Cortex of kidney (tissue), 1 donor: ENCODE measurements at places on chromosomes 7 and 10.

- DNase-seq: no peak
These were observed 42.7 kb downstream of the PRR15 start for GRCh38 chr7:29606287-29606721.

- DNase-seq: no peak
These were observed 55.9 kb upstream of the ADRB1 start for GRCh38 chr10:113987805-113988204.

DNA sequence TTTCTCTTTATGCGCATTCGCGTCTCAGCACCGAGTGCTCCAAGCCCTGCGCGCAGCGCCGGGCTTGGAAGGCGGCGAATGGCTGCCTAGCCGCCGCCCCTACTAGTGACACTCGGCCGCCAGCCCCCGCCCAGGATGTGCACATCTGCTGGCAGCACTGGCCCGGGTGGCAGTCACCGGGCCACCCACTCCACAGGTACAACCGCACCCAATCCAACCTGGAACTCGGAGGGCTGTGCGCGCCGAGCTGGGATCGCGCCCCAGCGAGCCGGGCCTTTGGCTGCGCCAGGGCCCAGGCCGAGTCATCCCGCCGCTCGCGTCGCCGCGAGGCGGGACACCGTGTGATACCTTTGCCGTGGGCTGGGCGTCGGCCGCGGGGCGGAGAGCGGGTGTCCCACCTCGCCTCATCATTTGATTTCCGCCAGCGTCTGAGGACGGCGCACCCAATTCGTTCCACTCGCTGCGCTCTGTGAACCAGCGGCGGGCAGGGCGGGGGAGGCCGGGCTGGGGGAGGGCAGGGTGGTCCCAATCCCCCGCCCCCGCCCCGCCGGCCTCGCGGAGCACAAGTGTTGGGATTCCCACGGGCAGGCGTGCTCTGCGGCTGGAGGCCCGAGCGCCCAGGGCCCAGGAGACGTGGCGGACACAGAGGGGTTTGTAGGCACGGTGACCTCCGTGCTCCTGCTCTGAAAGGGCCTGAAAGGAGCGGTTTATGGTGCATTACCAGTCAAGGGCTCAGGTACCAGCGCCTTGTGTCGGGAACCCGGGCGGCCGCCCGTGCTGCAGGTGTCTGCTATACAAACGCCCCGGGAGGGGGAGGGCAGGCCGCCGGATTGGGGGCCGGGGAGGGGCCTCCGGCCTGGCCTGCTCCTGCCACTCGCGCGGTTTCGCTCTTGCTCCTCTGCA is 17.8 kb upstream of the PTF1A start:
- no peak for DNase-seq

DNA sequence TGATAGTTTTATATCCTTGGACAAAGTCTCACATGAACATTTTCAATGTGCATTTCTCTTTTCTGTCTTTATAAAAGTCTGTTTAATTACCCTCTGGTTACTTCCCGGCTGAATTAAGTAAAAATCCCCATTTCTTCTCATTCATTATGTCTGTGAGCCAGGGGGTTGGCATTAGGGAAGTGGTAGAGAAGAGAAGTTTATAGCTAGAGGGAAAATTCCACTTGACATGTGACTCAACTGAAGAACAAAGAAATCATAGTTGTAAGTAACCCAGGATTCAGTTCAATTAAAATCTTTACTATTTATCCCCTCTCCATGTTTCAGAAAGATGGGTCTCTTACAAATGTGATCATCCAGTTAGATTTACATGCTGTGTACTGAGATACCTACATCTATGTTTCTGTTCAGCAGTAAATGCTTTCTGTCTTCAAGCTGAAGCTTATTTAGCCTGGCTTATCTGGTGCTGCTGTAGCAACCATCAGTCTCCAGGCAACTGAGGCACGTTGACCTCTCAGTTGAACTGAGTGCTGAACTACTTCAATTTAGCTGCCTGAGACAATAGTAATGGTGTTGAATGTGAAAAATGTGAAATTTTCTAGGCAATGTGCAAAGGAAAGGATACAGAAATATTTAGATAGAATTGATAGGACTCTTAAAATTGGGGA is 181.6 kb downstream of the MLLT10 start:
- DNase-seq: no peak

- no peak for DNase-seq
These were observed 10.6 kb downstream of the FAS start for GRCh38 chr10:89001024-89001728.

DNA sequence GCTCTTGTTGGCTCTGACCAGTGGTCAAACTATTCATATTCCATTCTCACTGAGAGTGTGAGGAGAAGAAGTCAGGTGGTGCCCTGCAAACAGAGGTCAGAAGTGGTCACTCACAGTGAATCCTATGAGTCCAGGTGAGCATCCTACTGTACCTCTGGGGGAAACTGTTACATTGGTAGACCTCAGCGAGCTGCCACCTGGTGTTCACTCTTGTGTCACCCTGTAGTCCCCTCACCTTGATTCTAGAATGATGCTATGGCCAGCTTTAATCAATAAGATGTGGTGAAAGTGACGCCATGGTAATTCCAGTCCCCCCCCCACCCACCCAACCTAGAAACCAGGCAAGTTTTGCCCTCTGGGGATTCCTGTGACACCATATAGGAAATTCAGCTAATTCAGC is 1.2 kb upstream of the AMPH start:
- no peak for DNase-seq

DNA sequence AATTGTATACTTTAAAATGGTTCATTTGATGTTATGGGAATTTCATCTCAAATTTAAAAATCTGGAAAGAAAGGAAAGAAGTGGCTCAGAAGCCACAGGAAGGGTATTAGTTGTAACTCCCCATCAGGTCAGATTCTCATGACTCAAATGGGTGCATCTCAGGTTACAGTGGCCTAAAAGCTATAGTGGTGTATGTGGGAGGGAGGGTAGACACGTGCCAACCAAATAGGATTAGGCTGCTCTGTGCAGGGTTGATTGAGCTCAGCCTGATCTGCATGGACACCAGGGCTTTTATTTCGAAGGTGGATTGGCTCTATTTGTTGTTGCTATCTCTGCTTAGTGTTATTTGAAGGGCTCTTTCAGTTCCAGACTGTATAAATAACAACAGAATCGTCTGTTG is 121.5 kb upstream of the PRR15 start:
- DNase-seq: no peak

DNA sequence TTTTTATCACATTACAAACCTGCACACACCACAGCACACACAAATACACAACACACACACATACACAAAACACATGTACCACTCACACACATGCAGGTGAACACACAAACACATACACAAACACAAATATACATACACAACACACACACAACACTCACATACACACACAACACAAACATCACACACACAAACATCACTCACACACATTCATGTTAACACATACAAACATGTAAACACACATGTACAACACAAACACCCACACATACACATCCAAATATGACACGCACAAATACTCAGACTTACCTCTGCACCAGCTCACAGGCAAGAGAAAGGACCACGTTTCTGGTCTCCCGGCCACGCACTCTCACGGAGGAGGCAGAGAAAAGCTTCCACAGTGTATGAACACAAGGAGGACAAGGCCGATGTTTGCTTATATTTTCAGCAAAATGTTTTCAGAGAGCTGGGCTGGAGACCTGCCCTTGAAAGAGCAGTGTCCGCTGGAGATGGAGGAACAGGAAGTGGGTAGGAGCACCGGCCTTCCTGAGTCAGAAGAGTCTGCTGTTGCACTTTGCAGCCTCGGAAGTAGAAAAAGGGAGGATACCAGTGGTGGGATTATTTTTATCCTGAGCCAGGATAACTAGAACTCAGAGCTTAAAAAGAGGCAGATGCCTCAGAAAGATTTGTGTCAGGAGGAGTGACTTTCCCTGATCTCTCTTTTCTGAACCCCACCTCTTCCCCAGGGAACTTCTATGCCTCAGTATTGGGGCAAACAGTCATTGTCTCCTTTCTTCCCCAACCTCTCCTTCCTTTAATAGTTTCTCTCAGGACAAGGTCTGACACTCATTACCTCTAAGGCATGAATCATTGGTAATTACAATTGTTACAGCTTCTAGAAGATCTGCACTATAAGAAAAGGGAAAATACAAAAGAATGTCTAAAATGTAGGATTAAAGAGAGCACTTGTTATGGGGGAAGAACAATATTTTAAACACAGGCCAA is at the start of gene GIMAP6:
Gene GIMAP6, minus strand, starts transcription at position 520 of the 999 bp plus-strand sequence. CDS start 2,243 bp downstream, outside the sequence.
- DNase-seq: no peak

- no peak for DNase-seq
These were observed 146.9 kb downstream of the TPST1 start for GRCh38 chr7:66352071-66352470.

- DNase-seq: no peak
These were observed 36.0 kb upstream of the CUX1 start for GRCh38 chr7:101781439-101781838.

DNA sequence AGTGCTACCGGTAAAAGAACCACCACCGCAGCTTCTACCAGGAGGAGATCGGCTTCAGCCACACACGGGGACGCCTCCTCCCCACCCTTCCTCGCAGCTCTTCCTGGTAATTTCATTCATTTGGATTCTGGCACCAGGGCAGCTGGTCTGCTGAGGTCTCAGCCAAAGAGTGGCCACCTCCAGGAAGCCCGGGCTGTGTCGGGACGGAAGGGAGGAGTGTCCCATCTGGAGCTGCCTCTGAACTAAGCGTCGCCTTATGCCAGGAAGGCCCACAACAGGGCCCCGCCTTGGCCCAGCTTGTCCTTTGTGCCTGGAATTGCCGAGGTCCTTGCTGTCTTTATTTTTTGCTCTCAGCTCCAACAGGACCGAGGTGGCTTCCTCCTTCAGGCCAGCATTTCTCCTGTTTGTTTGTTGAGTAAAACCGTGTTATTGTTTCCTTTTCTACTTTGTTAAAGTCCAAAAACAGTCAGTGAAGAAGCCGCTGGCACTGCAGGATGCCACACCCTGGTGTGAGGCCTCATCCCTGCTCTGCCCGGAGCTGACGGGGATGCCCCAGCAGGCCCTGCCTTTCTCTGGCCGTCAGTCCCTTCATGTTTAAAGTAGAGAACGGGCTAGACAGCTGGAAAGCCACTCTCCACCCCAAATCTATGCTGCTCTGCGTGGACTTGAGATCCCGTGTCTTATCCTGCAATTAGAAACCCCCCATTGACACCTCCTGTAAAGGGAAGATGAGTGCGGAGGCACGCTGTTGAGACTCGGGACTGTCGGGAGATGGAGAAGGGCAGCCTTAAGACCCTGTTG is 24.5 kb upstream of the TTYH3 start:
- DNase-seq: no peak

DNA sequence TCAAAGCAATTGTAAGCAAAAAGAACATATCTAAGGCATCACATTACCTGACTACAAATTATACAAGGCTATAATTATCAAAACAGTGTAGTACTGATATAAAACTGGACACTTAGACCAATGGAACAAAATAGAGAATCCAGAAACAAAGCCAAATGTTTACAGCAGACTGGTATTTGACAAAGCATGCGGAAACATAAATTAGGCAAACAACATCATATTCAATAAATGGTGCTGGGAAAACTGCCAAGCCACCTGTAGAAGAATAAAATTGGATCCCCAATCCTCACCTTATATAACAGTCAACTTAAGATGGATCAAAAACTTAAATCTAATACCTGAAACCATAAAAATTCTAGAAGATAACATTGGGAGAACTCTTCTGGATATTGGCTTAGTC is 240.8 kb upstream of the POM121L12 start:
- no peak for DNase-seq

GRCh38 chr10:93434991-93435491 is 47.1 kb downstream of the MYOF start:
- no peak for DNase-seq

- no peak for DNase-seq
These were observed 5.1 kb downstream of the PRLHR start for GRCh38 chr10:118590334-118590733.

DNA sequence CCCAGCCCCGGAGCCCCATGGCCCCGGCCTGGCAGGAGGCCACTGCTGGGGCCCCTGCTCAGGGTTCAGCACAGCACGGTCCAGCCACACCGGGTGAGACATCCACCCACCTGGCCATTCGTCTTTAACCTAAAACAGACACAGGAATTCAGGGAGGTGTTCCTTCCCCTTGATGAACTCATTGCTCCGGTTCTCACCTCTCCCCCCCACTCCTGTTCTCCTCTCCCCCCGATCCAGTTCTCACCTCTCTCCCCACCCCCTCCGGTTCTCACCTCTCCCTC is 129.8 kb downstream of the DIP2C start:
- no peak for DNase-seq

GRCh38 chr10:120453886-120454285 is 3.1 kb upstream of the PLPP4 start:
- no peak for DNase-seq

DNA sequence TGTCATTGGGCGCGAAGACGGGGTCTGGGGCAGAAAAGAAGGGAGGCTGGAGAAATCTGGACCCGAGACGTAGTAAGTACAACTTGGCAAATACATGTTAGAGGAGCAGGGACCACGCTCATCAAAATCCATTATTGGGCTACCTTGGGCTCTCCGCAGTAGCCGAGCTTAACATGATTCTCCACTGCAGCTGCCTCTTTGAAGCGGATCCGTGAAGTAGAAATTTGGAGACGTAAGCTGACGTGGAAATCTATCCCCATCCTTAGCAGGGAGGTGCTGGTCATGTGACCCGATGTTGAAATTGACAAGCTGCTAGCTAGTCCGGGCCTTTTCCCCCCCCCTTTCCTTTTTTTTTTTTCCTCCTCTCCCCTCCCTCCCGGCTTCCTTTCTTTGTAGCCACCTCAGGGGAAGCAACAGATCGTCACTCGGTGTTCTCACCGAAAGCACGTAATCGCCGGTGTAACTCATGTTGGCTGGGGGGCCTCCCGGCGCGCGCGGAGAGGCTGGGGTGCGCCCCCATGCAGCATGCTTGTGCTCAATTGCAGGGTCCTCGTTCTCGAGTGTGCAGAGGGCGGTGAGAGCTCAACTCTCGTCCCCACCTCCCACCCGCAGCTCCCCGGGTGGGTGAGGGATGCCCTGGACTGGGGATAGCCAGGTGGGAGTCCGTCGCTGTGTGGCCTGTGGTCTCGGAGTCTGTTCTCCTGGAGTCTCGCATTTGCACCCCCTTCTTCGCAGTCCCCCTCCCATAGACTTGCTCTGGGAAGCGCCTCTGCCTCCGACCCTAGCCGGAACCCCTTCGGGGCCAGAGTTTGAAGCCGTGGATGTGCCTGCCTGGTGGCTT is at the start of gene HOXA11:
Gene HOXA11, minus strand, starts transcription at position 220 of the 841 bp plus-strand sequence. Its CDS starts 88 bp downstream, at position 132.
- no peak for DNase-seq

- DNase-seq: no peak
These were observed 57.2 kb upstream of the OPALIN start for GRCh38 chr10:96415891-96416554.

GRCh38 chr7:107105591-107106245 is 61.2 kb downstream of the PRKAR2B start:
- DNase-seq: no peak
